Calu3 (cell line): ENCODE measurements at places on chromosomes 12 and 14. TPM values are rescaled to one million over a fixed set of nuclear protein-coding genes. Genes with fewer than 3 reads are reported as not detected.

GRCh38 chr14:85687456-85687855 is 157.5 kb downstream of the FLRT2 start:
- DNase-seq = no peak

The ENDOU gene
- 0.42 TPM in 1 of 2 replicates, not detected in the other for total RNA-seq

DNA sequence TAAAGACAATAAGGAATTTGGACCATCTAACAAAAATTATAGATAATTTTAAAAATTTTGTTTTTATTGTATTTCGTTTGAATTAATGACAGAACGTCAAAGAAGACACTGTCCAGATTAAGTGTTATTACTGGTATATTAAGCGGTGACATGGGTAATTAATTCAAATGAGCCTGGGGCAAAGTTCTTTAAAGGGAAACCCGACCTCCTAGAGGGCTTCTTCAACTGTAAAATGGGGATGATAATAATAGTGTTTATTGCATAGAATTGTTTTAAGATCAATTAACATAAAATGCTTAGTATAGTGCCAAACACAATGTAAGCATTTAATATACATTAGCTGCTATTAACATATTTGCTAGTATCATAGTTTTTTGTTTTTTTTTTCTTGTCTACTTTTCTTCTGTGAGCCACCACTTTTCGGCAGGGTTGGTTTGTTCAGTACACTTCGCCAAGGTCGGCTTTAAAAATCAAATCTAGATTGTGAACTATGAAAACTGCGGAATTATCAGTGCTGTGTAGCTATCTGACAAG is 514 bp upstream of the LARP4 start:
- DNase-seq = no peak

The CMA1 gene
- total RNA-seq = not detected in 2 replicates

The LALBA gene
- total RNA-seq = not detected in 2 replicates

- no peak for DNase-seq
Measured at GRCh38 chr14:91814317-91814716, 53.0 kb downstream of the TC2N start.

- no peak for DNase-seq
Measured at GRCh38 chr12:92654929-92655328, 47.9 kb upstream of the PLEKHG7 start.

DNA sequence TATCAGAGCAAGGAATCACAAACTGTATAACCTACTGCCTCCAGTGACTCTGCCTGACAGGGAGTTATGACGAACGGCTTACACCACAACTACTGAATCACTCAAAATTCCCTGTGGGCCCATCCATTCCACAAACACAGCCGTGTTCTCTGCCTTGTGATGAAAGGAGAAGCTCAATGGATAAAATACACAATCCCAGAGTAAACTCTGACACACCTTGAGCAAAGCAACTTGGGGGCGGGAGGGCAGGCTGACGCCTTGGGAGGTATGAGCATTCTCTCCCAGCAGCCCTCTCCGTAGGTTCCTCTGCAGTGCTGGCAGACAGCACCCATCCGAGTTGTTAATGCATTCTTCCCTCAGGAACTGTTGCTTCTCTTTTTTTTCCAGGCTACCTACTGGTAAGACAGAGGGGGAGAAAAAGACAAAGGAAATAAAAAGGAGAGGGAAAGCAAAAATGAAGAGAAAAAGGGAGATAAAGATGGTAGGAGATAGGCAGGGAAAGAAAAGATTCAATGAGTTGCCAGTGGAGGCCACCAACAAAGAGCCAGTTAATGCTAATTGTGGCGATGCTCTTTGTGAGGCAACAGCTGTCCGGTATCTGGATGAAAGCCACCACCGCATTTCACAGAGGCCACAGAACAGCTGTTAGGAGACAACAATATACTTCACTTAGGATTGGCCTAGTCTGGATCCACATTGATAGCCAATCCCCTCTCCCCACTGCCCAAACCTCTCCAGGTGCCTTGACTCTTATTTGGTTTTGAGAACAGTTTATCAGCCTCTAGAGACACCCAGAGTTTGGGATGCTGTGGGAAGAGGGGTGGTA is 4.7 kb upstream of the DIO2 start:
- DNase-seq = no peak

The SLC2A13 gene
- 8.4 and 9.4 TPM in 2 replicates for total RNA-seq

GRCh38 chr14:61608245-61609165 is 86.8 kb upstream of the HIF1A start:
- DNase-seq = no peak

DNA sequence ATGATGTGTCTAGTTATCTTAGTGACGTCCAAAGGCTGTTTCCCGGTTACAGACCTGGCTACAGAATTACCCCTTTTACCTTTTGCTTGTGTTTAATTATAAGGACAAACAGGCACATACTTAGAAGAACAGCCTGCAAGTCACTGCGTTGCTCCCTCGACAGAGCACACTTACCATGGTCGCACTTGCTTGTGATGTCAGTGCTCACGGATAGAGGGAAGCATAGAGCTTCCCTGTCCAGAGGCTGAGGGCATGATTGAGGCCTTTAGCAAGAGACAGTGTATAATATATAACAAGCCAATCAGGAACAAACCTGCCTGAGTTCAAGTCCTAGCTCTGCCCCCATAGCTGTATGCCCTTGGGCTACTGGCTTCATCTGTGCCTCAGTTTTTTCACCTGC is 73.2 kb upstream of the SCN8A start:
- DNase-seq = no peak

DNA sequence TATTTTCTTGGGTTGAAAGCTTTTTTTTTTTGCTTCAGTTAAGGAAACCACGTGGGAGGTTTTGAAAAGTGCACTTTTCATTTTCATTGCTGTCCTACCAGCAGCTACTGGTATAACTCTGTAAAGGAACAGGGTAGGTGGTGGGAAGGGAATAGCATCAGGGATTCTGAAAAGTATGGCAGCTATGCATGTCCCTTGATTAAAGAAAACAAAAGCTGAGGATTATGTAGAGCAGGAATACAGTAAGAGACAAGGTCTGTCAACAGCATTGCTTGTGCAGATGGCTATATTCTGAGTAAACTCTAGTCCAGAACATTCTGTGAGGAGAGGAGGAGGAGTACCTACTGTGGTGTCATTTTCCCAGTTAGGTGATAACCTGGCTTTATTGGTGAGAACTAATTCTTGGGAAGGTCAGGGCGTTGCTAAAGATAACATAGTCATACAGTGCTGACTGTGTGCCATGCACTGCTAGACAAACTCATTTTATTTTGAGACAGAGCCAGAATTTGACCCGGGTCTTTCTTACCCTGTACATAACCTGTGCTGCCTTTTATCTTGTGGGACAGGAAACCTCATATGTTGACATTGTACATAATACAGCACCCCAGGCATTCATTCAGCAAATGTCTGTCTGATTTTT is 80.3 kb upstream of the TRAF3 start:
- DNase-seq = no peak

DNA sequence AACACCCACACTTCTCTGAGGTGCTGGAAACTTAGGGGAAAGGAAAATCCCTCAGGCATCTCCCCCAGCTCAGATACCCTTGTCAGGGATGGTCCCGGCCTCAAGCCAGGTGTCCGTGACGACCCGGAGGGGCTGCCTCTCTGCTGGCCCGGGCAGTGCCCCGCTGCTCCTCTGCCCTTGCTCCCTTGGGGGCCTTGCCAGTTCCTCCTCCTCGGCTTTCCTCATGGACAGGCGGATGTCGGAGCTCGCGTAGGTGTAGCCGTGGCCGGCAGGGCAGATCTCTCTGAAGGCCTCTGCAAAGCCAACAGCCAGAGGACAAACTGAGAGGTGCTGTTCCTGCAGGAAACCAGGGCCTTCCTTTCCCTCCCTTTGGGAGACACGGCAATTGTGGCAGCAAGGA is 34.8 kb downstream of the ISCA2 start:
- no peak for DNase-seq

The NCOR2 gene
- total RNA-seq = 325 and 348 TPM in 2 replicates

The BCL2L14 gene
- 5.5 and 8.7 TPM in 2 replicates for total RNA-seq

The CPM gene
- total RNA-seq = 11.9 and 36.1 TPM in 2 replicates

GRCh38 chr12:96189781-96190180 is 4.4 kb upstream of the ELK3 start:
- no peak for DNase-seq

The STON2 gene
- total RNA-seq = 28.2 and 39.3 TPM in 2 replicates

GRCh38 chr12:58701536-58701935 is 218.8 kb downstream of the LRIG3 start:
- no peak for DNase-seq

The WBP11 gene
- total RNA-seq = 75.9 and 97.4 TPM in 2 replicates

GRCh38 chr12:132940071-132940719 is 15.9 kb downstream of the ZNF605 start:
- no peak for DNase-seq

The FGD6 gene
- total RNA-seq = 64.5 and 66.6 TPM in 2 replicates

GRCh38 chr14:97010491-97011160 is 213.4 kb downstream of the VRK1 start:
- no peak for DNase-seq

- peak; percentile 35 for DNase-seq
Measured at GRCh38 chr12:100955139-100955538, 160.6 kb downstream of the ANO4 start.

The CCDC88C gene
- total RNA-seq = 33.2 and 43.9 TPM in 2 replicates

- peak; percentile 27 for DNase-seq
Measured at GRCh38 chr12:62191491-62192179, 68.6 kb upstream of the USP15 start.

GRCh38 chr12:52573743-52574142 is at the start of gene KRT74:
Gene KRT74 (minus strand): TSS chr12:52573843. CDS start chr12:52573777, 66 bp downstream.
- no peak for DNase-seq

The SLC39A2 gene
- total RNA-seq = not detected in 2 replicates

DNA sequence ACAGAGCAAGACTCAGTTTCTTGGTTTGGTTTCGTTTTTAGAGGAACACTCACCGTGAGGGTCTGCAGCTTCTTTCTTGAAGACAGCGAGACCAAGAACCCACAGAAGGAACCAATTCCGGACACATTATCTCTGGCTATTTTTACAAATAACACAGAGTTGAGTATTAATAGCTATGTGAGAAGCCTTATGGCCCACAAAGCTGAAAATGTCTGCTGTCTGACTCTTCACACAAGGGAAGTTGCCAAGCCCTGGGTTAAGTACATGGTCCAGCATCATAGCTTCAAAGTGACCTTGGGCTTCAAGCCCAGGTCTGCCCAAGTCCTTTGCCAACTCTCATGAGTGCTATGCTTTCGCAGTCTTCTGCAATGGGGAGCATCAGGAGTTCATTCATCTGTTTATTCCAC is 2.6 kb upstream of the LGMN start:
- DNase-seq = no peak

- DNase-seq = no peak
Measured at GRCh38 chr14:79564371-79564770, 646.9 kb downstream of the DIO2 start.

- DNase-seq = no peak
Measured at GRCh38 chr14:87960013-87960787, 32.8 kb downstream of the GALC start.

- DNase-seq = no peak
Measured at GRCh38 chr12:96131230-96131788, 62.9 kb upstream of the ELK3 start.

- no peak for DNase-seq
Measured at GRCh38 chr12:74985293-74985985, 224.2 kb downstream of the KCNC2 start.

DNA sequence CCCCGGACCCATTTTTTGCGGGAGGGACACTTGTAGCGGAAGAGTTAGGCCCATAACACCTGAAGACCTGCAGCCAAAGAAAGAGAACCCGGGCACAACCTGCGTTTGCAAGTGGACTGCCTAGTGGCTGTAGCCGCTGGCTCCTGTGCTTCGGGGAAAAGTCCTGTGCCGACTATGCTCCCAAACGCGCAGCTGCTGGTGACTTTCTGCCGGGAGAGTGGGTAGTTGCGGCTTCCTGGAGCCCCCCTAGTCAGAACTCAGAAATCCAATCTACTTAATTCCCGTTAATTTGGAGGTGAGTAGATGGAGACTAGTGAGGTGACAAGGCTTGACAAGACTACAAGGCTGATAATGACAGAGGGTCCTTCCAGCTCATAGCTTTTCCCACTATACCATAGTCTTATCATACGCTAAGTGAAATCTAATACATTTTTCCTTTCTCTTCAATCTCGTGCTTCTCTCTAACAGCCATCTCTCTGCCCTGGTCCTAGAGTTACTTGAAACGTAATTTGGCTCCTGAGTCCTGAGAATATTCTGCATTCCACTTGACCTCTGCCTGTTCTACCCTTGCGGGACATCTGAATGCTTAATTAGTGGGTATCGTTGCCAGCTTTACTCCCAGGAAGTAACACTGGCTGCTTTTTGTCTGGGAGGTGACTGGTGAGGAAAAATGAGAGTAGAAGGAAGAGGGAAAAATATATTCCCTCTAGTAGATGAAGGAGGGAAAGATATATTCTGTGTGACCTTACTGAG is 556 bp downstream of the MTHFD1 start:
- DNase-seq = peak; percentile 27

DNA sequence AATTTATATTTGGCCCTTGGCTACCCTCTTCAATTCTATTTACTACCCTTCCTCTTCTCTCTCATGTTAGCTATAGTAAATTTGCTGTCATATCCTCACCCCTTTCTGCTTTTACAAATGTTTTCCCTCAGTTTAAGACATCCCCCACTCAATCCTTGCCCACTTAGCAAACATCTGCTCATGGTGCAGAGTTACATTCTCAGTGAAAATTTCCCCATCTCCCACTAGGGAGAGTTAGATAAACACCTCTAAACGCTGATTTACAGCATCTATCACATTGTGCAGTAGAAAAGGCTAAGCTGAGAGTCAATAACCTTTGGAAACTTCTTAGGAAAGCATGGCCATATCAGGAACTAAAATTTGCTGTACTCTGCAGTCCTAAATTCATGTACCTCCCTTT is 69.0 kb downstream of the DENND5B start:
- no peak for DNase-seq

The ASB2 gene
- total RNA-seq = 0.17 and 0.19 TPM in 2 replicates

DNA sequence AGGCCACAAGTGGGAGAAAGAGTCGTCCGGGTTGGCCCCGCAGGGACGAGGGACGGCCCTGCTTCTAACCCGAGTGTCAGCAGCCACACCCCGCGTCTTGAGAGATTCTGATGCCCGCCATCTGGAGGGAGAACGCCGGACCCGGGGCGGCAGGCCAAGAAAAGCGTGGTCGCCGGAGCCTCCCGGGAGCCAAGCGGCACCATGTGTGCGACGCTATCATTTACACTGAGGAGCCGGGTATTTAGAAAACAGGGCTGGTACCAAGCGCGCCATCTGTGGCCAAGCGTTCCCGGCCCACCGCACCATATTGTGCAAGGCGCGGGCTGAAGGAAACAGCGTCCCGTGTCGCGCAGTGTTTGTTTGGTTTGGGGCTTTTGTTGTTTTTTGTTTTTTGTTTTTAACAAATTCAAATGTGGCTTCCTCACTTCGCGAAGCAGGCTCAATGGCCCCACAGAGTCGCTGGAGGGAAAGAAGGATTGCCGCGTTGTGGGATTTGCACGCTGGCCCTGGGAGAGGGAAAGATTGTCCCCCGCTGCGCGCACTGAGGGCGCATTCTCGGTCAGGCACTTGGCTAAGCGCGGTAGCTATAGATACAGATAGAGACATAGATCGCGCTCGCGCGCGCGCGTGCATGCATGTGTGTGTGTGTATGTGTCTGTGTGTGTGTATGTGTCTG is 153.8 kb downstream of the BCL11B start:
- DNase-seq = no peak

The OTOGL gene
- total RNA-seq = 0.05 and 0.09 TPM in 2 replicates
